ENCODE measurements at places on chromosomes 2 and 18. TPM values are rescaled to one million over a fixed set of nuclear protein-coding genes. Genes with fewer than 3 reads are reported as not detected.

UNC80 gene
- total RNA-seq = not detected

PLEK gene
- not detected for total RNA-seq

KIF5C gene
- total RNA-seq = under 0.01 TPM

CFAP65 gene
- not detected for total RNA-seq

SNORC gene
- 1.2 TPM for total RNA-seq

LAPTM4A gene
- total RNA-seq = 76.1 TPM

SS18 gene
- total RNA-seq = 64.1 TPM

ANKRD30B gene
- not detected for total RNA-seq

BOLL gene
- total RNA-seq = not detected

HOXD4 gene
- not detected for total RNA-seq

TCF4 gene
- total RNA-seq = 4.0 TPM

SFTPB gene
- total RNA-seq = not detected

EDAR gene
- total RNA-seq = not detected

HOXD13 gene
- not detected for total RNA-seq

EN1 gene
- total RNA-seq = not detected

ALMS1 gene
- 7.0 TPM for total RNA-seq

MPHOSPH10 gene
- total RNA-seq = 18.8 TPM

PRPF40A gene
- 162 TPM for total RNA-seq

ANKRD62 gene
- total RNA-seq = not detected

UGT1A4 gene
- total RNA-seq = not detected

All from hair follicular keratinocyte (primary cell).